ENCODE measurements at places on chromosomes 5 and 9. TPM values are rescaled to one million over a fixed set of nuclear protein-coding genes. Genes with fewer than 3 reads are reported as not detected.

OTP gene
- not detected for total RNA-seq

PRKAA1 gene
- total RNA-seq, result 83.5 TPM

RGS7BP gene
- 2.0 TPM for total RNA-seq

OGN gene
- total RNA-seq, result not detected

PKD2L2 gene
- not detected for total RNA-seq

JMY gene
- 6.5 TPM for total RNA-seq
